Ascending aorta (tissue), 2 donors: ENCODE measurements at places on chromosomes 7 and 10.

GRCh38 chr10:13712476-13712836 lies 125.7 kb downstream of the PRPF18 start:
- no peak for DNase-seq

- DNase-seq: no peak
Measured at GRCh38 chr10:68301790-68302502, 29.9 kb upstream of the HNRNPH3 start.

DNA sequence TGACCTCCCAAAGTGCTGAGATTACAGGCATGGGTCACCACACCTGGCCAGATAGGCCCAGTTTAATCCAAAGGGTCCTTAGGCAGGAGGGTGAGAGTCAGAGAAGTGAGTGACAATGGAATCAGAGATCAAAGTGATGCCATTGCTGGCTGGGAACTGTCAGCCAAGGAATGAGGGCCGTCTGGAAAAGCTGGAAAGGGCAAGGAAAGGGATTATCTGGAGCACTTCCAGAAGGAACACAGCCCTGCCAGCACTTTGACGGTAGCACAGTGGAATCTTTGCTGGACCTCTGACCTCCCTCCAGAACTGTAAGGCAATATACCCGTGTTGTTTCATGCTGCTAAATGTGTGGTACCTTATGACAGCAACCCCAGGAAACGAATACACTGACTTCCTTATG lies 11.3 kb upstream of the TAS2R40 start:
- DNase-seq: no peak

DNA sequence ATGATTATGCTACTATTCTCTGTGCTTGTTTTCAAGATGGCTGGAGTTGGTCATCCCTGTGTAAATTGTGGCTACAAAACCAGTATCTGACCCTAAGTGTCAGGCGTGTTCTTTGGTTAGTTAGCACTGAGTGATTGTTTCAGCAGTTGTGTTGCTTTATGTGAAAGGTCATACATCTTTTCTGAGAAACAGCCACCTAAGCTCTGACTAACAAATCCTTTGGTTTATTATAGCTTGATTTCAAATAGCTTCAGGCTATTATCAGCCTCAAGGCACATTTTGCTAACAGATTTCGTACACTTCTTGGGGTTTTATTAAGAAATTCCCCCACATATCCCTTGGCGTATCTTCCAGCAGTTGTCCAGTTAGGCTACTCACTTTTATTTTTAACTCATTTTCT lies 4.8 kb upstream of the ADRB1 start:
- no peak for DNase-seq

- DNase-seq: no peak
Measured at GRCh38 chr10:5589011-5589660, 64.4 kb downstream of the CALML3 start.

DNA sequence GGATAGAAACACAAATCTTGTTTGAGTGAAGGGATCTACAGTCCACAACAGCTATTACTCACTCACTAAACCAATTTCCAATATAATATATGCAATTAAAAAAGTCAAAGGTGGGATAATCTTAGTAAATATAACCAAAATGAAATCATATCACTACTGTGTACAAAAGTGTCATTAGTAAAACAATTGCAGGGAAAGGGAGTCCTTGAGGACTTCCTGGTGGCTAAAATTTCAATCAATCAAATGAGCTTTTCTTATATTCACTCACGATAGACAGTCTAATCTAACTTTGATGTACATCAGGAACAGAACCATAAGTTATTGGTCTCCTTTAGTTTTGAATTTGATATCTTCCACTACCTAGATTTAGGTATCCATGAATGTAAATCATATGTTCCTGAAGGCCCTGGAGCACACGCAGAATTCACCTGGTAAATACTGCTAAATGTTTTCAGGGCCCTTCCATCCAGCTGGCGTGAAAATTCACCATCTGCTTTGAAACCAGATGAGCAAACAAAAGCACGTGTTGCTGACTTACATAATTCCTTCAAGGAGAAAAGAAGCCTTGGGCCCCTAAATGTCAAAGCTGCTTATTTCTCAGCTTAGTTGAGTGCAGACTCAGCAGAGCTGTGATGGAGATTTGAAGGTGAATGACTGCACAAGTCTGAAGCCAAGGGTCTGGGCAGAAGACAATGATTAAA lies 159.3 kb upstream of the TMEM196 start:
- DNase-seq: no peak

DNA sequence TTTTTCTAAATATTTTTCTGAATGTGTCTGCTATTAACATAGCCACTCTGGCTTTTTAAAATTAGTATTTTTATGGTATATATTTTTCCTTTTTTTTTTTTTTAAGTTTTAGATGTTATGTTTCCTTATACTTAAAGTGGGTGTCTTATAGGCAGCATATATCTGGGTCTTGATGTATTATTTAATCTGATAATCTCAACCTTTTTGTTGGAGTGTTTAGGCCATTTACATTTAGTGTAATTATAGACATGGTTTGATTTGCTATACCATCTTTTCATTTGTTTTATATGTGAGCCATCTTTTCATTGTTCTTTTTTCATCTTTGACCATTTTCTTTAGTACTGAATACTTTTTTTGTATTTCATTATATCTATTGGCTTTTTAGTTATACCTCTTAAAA lies 45.0 kb downstream of the TRUB1 start:
- DNase-seq: no peak

- DNase-seq: no peak
Measured at GRCh38 chr10:43121444-43121843, 16.8 kb upstream of the CSGALNACT2 start.
